ENCODE measurements at places on chromosomes 12 and 14.
A peak's percentile ranks its signal among the peaks of the same experiment; 100 is the strongest.

- DNase-seq = no peak
These were observed 75.2 kb upstream of the MAX start for GRCh38 chr14:65177551-65177950.

- no peak for DNase-seq
These were observed 2.3 kb downstream of the CDK17 start for GRCh38 chr12:96397756-96398423.

GRCh38 chr12:121804417-121805111 is 755 bp downstream of the SETD1B start:
- no peak for DNase-seq

DNA sequence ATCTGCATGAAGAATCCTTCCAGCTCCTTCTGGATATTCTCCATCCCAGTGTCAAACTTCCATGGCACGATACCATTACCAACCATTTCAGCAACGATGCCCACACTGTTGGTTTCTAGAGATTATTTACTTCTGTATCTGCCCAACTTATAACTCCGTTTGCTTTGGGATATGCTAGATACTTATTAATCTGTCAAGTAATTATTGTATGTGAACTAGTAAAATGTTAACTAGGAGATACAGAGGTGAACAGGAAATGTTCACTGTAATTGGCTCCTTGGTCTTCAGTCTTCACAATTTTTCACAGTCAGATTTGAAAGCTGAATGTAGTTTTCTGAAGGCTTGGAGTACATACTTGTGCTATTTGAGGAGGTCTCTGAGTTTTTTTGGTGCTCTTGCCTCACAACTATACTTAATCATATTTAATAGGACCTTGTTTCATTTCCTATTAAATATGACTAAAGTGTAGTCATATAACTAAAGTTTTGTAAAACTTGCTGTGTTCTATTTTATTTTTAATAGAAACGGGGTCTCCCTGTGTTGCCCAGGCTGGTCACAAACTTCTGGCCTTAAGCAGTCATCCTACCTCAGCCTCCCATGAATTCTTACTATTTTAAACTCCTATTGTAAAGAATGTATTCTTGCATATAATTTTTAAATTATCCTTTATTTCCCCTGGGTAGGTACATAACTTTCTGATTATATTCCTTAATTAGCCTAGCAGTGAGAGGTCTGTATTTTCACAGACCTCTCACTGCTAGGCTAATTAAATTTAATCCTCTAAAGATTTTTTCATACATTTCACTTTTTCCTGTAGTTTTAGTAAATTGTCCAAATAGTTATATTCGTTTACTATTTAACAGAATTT is 79.7 kb downstream of the FGD4 start:
- no peak for DNase-seq

DNA sequence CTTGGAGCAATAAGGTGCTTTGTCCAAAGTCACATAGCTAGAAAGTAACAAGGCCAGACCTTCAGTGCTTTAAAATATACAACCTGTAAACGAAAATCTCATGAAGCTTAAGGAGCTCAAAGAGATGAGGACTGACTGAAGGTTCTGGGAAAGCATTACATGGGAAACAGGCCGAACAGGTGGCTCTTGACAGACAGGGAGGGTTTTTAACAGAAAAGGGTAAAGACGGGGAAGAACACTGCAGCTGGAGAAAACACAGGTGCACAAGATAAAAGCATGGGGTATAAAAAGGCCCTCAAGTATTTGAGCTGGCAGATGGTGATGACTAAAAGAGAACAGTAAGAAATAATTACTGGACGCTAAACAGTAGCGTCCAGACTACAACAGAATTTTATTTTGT is 257.2 kb downstream of the NELL2 start:
- DNase-seq = no peak

GRCh38 chr14:39474416-39474911 is 42.2 kb upstream of the FBXO33 start:
- no peak for DNase-seq

GRCh38 chr14:32514236-32514635 is 185.1 kb downstream of the AKAP6 start:
- DNase-seq = no peak

GRCh38 chr12:13950502-13950901 is 30.9 kb downstream of the GRIN2B start:
- no peak for DNase-seq

- DNase-seq = no peak
These were observed 3.5 kb downstream of the HMGA2 start for GRCh38 chr12:65827827-65828231.

GRCh38 chr12:98369581-98369980 is 145.8 kb upstream of the TMPO start:
- no peak for DNase-seq

- DNase-seq = no peak
These were observed 87.4 kb downstream of the NELL2 start for GRCh38 chr12:44788731-44789130.

GRCh38 chr12:49616533-49617219 is 6.7 kb upstream of the PRPF40B start:
- no peak for DNase-seq

- DNase-seq = no peak
These were observed 59.2 kb downstream of the SPPL3 start for GRCh38 chr12:120844768-120845449.

DNA sequence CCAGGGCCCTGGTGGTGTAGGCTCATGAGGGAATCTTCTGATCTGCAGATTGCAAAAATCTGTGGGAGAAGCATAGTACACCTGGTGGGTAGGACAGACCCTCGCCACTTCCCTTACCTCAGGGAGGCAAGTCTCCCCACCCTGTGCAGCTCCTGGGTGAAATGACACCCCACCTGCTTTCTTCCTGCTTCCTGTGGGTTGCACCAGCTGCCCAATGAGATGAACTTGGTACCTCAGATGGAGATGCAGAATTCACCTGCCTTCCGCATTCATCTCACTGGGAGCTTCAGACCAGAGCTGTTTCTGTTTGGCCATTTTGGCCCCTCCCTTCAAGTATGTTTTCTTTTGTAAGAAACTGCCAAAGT is 4.7 kb downstream of the CLEC2D start:
- DNase-seq = no peak

- DNase-seq = no peak
These were observed 67.9 kb downstream of the TMEM30B start for GRCh38 chr14:61213191-61213621.

GRCh38 chr12:52280796-52281560 is 6.5 kb downstream of the KRT86 start:
- DNase-seq = no peak

DNA sequence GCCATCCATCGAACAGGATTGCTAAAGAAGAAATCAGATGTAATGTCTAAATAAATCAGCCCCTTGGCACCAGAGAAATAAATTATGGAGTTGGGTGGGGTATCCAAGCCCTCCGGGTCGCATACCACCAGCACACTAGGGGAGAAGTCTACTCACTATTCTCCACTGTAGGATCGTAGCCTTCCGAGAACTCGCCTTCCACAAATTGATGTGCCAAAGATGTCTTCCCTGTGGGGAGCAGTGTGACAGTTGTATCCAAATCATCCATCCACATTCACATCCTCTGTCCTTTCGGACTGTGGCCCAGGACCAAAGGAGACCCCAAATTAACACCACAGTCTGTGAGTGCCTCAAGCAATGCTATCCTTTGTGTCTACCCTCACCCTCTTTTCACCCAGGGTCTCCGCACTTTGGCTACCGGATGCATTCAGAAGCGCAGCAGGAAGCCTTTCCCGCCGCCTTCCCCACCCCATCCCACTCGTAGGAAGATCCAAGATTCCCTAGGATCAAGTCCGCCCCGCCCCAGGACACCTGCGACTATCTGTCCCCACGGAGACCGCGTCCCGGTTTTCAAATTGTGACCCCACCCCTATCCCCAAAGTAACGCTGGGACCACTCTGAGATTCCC is 786 bp downstream of the RHEBL1 start:
- no peak for DNase-seq

- no peak for DNase-seq
These were observed 286.0 kb downstream of the ZFP36L1 start for GRCh38 chr14:68506645-68507419.

GRCh38 chr12:23055004-23055403 is 430.0 kb downstream of the ETNK1 start:
- peak; percentile 50 for DNase-seq

DNA sequence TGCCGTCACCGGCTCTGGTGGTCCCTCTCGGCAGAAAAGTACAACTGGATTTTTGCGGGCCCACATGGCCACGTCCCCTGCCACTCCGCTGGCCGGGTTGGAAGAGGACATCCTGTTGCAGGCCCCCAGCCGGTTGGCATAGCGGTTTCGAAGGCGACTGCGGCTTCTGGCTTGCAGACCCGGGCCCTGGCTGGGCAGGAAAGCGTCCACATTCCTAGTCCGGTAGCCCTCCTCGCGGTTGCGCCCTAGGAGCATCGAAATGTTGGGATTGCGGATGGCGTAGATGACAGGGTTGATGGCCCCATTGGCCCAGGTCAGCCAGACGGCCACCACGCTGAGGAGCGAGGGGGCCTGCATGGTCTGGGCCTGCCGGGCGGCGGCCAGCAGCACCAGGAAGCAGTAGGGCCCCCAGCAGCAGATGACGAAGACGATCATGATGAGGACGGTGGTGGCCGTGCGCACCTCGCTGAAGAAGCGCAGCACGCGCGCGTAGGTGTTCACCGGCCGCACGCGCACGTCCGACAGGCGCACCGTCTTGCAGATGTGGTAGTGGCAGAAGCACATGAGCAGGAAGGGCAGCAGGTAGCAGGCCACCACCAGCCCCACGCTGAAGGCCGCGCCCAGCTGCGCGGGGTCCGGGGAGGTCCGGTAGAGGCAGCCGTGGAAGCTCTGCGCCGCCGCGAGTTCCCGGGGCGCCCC is 1.2 kb downstream of the GPR135 start:
- no peak for DNase-seq

DNA sequence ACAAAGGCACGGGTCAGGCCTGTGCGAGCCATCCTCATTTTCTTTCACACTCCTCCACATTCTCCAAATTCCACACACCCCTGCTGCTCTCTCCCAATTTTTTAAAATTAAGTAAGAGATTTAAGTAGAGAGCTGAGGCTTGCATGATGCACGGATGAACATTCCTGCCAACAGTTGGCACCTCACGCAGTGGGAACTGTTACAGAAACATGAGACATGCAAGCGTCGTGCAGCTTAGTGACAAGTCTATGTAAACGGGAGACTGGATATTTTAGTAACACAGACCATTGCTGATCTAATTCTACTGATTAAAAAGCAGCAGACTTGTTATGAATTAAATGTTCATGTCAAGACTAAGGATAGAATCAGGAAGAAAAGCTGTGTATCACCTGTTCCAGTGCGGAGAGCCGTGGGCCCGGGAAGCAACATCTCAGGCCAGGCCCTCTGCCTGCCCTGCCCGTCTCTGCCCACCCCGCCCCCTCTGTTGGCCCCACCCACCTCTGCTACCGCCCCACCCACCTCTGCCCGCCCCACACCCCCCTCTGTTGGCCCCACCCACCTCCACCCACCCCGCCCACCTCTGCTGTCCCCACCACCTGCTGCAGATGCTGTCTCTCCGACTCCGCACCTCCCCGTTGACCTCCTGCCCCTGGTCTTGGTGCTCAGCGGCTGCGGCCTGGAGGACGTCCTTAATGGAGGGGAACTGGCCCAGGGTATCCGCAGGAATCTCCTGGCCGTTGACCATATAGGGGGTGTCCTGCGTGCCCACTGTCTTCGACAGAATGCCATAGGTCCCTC is 21.2 kb downstream of the GOLGA3 start:
- DNase-seq = no peak

DNA sequence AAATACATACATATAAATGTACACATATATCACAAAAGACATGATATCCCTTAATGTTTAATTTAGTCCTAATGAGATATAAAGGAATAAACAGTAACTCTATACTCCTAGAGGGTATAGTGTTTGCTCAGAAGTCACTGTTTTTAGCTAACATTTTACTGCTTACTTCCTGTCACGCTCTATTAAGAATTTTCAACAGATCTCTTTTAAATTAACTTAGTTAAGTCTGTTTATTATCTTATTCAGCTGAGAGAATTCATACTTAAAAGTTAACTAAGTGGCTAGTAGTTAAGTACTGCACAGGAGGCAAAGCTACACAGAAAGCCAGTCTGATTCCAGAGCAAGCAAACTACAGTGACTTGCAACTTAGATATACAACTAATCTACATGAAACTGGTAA is 39.9 kb downstream of the GXYLT1 start:
- no peak for DNase-seq

GRCh38 chr12:112126000-112126438 is 659 bp downstream of the TRAFD1 start:
- DNase-seq = no peak

- DNase-seq = no peak
These were observed 20.9 kb downstream of the PUS7L start for GRCh38 chr12:43737646-43738045.

GRCh38 chr14:91255026-91255695 is 10.7 kb upstream of the GPR68 start:
- DNase-seq = no peak

DNA sequence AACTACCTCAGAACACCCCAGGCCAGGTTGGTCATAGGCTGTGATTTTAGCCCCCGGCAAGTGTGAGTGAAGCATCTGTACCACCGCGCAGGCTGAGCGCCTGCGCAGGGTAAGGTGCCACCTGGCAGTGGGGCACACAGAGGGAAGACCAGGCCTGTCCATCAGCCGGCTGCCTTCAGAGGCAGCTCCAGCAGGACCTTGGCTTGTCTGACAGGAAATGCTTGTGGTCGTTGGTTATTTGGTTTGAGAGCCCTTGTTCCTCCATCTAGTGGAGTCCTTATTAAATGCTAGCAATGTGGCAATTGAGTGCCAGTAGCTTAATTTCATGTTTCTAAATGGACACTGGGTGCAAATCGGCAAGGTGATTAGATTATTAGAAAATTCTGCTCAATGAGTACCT is 27.5 kb downstream of the SLC25A29 start:
- no peak for DNase-seq

GRCh38 chr14:91585856-91586255 is 75.7 kb upstream of the PPP4R3A start:
- DNase-seq = no peak

- no peak for DNase-seq
These were observed 601 bp downstream of the COX14 start for GRCh38 chr12:50112456-50113218.

- DNase-seq = no peak
These were observed 462 bp downstream of the KNTC1 start for GRCh38 chr12:122527478-122527944.

DNA sequence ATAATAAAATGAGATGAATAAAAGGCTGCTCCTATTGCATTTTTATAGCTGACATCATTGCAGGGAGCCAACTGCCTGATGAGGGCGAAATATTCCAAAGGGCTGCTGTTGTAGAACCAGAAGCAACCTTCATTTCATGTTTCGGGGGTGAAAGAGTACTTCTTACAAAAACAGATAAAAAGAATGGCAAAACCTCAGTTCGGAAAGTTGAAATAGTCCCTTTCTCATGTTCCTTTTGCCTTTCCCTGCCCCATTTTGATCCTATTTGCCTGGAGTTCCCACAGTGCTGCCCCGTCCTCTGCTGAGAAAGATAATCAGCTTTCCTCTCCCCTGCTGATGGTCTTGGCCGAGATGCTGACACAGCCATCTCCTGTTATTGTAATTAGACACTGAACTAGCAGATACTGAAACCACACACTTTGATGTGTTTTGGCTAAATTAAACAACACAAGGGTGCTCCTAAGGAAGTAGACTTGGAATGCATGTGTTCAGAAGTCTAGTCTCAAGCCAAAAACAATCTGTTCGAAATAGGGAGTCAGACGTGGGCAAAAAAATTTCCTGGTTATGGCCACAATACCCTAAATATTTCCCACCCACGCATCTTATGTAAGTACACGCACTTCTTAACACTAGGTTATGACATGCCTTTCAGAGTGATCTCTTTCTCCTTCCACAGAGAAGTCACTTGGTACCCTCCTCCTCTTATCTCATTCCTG is 117.2 kb downstream of the PPM1H start:
- no peak for DNase-seq

GRCh38 chr12:131885543-131886057 is 8.8 kb upstream of the ULK1 start:
- DNase-seq = no peak

Measured in NCI-H2081 (cell line).